ENCODE measurements at places on chromosomes 7 and 10.

- DNase-seq: no peak
Observed at GRCh38 chr7:50798126-50798525, 15.4 kb upstream of the GRB10 start.

- no peak for DNase-seq
Observed at GRCh38 chr7:73349763-73350162, 21.8 kb downstream of the FKBP6 start.

DNA sequence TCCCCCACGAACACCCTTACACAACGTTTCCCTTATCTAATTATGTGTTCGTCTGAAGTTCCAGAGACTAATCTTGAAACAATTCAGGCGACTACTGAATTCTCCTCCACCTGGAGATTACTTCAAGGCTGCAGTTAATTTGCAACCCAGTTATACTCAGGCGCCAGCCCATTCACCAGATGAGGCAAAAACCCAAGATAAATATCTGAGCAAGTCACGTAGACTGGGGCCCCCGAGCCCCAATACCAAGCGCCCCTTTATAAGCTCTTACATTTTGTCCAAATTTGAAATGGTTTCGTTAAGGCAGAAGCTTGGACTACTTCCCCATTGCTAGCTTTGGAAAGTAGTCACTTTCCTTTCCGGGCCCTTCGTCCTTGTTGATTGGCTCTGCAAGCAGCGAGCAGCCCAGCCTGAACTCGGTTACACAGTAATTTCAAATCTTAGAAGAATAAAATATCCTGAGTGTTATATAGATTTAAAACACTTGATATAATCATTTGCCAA, 1.2 kb downstream of the TPK1 start:
- no peak for DNase-seq

DNA sequence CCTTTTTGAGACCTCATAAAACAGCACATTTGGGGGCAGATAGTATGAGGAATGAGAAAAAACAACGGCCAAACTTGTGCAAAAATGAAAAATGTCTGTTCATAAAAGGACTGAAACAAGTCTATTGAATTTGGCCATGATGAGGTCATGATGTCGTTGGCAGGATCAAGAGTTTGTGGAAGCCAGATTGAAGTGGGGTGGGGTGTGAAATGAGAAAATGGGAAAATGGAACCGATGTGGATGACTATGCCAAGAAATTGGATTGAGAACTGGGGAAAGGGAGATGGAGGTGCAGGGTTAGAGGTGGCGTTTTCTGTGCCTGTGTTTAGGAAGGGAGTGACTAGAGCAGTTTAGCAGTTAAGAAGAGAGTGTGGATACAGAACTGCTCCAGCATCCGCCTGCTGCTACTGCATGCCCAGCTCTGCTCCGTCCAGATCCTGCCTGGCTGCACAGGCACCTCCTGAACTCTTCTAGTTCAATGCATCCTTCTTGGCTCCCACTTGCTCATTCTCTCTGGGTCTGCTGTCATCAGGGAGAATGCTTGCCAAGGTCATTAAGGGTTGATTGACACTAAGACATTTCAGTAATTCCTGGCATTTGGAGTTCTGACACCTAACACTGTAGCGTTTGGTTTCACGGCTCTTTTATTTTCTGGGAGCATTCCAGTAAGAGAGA, 111.9 kb downstream of the GALNT17 start:
- no peak for DNase-seq

All from mucosa of descending colon (tissue), 3 donors.